ENCODE measurements at places on chromosomes 12 and 14.

GRCh38 chr14:105866841-105867321, 340.5 kb downstream of the TMEM121 start:
- DNase-seq = no peak

- no peak for DNase-seq
Measured at GRCh38 chr14:88130057-88130432, 125.1 kb downstream of the GPR65 start.

GRCh38 chr12:126248871-126249403, 1183.7 kb downstream of the AACS start:
- DNase-seq = no peak

DNA sequence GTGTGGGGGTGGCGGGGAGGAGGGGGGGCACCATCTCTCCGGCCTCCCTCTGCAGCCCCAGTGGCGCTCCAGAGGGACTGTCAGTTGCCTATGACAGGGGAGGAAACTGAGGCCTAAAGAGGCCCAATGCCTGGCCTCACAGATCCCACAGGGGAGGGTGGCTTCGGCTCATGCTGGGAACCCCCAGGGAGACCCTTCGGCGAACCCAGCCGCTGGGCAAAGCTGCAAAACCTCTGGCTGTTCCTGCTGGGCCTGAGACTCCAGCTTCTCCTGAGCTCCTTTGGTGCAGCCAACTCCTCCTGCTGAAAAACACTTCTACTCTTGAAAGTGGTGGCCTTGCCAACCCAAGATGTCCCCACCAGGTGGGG, 170.1 kb upstream of the RTL1 start:
- DNase-seq = no peak

- no peak for DNase-seq
Measured at GRCh38 chr12:25187781-25188180, 7.2 kb downstream of the DNAI7 start.

DNA sequence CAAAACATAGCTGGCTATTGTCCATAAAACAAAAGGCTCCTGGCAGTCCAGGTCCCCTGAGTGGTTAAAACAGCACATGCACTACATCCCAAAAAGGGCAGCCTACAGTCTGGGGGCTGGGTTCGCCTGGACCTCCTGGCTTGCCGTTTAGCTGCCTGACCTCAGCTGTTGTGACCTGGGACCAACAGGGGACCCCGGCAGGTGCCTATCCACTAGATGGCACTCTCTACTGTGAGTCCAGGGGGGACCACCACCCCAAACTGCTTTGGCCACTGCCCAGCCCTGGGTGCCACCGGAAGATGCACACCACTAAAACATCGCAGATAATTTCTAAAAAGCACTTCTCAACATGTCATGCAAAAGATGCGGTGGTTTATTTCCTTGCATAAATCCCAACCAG, 2.9 kb upstream of the RTL1 start:
- peak; percentile 11 for DNase-seq

DNA sequence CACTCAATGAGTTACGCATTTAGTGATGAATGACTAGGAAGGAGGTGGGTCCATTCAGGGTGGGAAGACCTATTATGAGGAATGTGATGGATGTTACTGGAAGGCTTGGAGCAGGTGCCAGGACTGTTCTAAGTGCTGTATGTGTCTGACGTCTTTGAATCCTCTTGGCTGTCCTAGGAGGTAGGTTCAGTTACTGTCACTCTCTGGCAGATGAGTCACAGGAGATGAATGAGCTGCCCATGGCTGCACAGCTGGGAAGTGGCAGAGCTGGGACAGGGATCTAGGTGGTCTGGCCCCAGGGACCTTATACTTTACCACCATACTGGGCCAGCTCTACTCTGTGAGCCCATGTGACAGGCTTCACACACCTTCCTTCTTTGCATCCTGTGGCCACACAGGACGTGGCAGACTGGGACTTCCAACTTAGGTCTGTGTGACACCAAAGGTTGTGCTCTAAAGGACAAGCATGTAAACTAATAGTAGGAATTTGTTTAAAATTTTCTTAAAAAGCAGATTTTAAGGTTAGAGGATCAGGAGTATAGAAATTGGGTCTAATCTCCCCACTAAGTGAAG, 24.0 kb downstream of the TCTN1 start:
- DNase-seq = no peak

GRCh38 chr14:96893966-96894622, 96.9 kb downstream of the VRK1 start:
- no peak for DNase-seq

GRCh38 chr12:120196363-120196762, 1.8 kb upstream of the GCN1 start:
- DNase-seq = no peak

- no peak for DNase-seq
Measured at GRCh38 chr12:9104087-9104486, 11.6 kb downstream of the A2M start.
